Daoy (cell line): ENCODE measurements at places on chromosomes 6 and 20. TPM values are rescaled to one million over a fixed set of nuclear protein-coding genes. Genes with fewer than 3 reads are reported as not detected.

DNA sequence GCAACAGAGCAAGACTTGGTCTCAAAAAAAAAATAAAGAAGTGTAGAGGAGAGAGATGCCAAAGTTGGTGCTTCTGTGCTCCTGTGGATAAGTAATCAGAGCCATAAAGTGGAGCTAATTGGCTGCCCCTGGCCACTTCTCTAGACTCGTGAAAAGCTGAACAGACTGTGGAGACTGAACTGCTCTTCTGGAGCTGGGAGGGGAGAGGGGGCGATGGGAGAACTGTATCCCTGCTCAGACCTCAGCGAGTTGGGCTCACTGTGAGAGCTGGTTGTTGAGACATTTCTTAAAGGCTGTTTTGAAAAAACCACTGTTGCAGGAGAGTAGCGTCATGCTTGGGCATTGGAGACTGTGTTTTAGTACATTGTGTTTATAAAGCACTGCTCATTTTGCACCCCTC, 125.7 kb downstream of the TCP11 start:
- DNase-seq, result no peak

- no peak for DNase-seq
These were observed 140.9 kb downstream of the LPA start for GRCh38 chr6:160523223-160523622.

- no peak for DNase-seq
These were observed 88.2 kb downstream of the KCNB1 start for GRCh38 chr20:49394264-49394663.

DNA sequence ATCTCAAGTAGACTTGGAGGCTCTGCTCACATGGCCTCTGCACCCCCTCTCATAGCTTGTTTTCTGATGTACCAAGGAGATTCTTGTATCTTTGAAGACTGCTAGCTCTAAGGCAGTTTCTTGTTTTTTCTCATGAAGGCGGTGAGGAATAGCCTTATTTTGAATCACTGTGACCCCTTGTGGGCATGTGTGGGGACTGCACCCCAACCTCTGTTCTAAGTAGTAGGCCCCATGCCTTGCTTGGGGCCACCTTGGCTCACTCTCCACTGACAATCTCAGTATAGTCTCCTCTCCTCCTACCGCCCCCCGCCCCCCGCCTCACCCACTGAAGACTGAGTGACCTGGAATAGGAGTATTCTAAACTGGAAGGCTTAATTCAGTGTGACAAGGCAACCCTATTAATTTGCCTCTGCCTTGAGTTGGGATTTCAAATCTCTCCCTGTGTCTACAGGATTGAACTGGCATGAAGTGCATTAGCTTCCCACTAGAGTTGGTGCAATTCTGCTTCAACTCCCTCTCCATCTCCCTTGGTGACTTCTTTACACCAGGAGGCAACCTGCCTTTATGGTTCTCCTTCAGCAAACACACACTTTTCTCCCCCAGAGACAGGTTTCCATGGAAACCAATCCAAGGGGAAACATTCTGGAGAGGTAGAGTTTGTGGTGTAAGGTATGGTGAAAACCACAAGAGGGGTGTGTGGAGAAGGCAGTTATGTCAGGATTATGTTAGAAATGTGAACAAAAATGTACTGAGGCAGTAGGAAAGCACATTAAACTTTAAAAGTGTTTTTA, 75.4 kb upstream of the ECI2 start:
- DNase-seq, result peak; percentile 59

- no peak for DNase-seq
These were observed 59.0 kb downstream of the CLIC5 start for GRCh38 chr6:45956663-45957062.

DNA sequence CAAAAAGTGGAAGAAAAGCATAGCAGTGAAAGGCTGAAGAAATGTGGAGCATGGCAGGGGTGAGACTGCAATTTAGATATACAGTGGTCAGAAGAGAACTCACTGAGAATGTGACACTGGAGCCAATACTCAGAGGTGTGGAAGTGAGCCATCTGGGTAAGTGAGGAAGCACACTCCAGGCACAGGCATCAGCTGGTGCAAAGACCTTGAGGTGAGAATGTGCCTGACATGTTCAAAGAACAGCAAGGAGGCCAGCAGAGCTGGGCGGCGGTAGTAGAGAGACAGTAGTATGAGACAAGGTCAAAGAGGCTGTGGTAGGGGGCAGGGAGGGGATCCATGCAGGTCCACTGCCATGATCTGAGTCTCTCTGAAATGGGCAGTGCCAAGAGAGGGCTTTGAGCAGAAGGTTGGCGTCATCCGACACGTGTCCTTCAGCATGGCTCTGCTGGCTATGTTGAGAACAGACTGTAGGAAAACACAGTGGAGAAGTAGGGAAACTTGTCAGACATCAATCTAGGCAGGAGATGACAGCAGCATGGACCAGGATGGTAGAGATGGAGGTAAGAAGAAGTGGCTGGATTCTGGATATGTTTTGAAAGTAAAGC, 84.4 kb downstream of the PLCG1 start:
- no peak for DNase-seq

Gene C20orf204
- total RNA-seq, result 1.1 and 1.8 TPM in 2 replicates
